ENCODE measurements at places on chromosomes 2 and 18.

DNA sequence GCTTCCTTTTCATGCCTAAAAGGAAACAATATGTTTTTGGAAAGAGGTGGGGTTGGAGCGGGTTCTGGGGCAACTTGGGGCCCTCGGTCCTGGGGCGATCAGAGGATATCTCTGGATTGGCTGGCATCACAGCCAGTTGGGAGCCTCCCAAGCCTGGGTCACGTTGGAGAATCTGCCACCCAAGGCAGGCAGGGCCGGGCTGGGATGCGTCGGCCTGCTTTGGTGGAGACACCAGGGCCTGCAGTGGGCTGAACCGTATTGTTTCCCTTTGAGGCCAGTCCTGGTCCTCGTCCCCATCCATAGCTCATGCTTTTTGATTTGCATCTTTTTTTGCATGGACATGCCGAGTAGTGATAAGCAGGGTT is 235.8 kb downstream of the ATAD2B start:
- no peak for DNase-seq

GRCh38 chr2:27717070-27717795 is 53.5 kb downstream of the SLC4A1AP start:
- DNase-seq = no peak

DNA sequence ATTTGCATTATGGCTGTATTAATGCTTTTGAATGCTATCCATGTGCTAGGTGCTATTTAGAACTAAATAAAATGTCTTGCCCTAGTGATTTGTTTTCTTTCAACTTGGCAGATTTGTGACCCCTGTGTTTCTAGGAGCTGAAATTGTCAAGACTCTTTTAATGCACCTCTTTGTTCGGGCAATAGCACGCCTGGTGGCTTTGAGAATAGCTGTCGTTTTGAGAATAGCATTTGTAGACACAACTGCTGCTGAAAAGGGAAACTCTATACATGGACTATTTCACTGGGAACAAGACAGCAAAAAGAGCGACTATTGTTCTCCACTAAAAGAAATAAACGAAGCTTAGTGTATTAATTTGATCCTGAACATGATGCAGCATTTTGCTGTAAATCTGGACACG is 352.1 kb upstream of the ZNF521 start:
- DNase-seq = no peak

GRCh38 chr18:37533647-37534584 is 31.7 kb downstream of the CELF4 start:
- DNase-seq = peak; percentile 8

GRCh38 chr2:74250189-74250631 is 51.8 kb downstream of the MTHFD2 start:
- DNase-seq = peak; percentile 74

DNA sequence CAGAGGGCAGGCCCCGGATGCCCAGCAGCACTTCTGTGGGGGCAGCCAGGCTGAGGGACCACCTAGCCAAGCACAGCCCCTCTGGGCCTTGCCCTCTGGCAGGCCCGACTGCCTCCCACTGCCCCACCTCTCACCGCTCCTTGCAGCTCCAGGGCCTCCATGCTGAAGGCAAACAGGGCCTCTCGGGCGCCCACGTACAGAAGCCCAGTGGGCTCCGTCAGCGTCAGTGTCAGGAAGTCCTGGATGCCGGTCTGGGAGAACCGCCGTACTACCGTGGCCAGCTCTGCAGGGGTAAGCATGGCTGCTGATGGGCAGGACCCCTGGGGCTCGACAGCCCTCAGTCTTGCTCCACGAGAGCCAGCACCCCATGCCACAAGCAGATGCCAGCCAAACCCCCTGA is 3.7 kb downstream of the SEMA4C start:
- no peak for DNase-seq

DNA sequence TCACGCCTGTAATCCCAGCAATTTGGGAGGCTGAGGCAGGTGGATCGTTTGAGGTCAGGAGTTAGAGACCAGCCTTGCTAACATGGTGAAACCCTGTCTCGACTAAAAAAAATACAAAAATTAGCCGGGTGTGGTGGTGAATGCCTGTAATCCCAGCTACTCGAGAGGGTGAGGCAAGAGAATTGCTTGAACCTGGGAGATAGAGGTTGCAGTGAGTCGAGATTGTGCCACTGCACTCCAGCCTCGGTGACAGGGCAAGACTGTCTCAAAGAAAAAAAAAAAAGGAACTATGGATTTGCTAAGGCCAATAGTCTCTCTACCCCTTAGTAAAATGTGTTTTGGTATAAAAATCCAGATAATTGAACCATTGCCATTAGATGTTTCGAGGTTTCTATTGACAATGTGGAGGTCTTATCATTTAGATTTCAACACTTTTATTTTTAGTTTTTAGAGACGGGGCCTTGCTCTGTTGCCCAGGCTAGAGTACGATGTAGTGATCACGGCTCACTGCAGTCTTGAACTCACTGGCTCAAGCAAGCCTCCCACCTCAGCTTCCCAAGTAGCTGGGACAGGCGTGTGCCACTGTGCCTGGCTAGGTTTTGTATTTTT is 1.1 kb upstream of the TXNDC2 start:
- DNase-seq = no peak

DNA sequence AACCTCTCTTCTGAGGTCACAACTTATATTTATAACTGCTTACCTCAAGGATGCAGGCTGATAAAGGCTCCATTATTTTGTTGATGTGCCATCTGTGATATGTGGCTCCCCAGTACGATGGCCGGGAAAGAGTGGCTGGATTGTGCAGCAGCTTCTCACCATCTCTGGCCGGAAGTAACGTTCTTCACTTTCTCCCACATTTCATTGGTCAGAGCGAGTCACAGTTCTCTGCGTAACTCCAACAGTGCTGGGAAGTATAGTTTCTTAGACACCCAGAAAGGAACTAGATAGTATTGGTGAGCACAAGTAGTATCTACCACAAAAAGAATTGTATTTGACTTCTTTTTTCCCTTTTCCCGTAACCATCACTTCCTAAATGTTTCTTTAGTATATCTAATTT is 28.7 kb downstream of the ZSWIM2 start:
- DNase-seq = no peak
